ENCODE measurements at places on chromosomes 4 and X. TPM values are rescaled to one million over a fixed set of nuclear protein-coding genes. Genes with fewer than 3 reads are reported as not detected.
A peak's percentile ranks its signal among the peaks of the same experiment; 100 is the strongest.

DNA sequence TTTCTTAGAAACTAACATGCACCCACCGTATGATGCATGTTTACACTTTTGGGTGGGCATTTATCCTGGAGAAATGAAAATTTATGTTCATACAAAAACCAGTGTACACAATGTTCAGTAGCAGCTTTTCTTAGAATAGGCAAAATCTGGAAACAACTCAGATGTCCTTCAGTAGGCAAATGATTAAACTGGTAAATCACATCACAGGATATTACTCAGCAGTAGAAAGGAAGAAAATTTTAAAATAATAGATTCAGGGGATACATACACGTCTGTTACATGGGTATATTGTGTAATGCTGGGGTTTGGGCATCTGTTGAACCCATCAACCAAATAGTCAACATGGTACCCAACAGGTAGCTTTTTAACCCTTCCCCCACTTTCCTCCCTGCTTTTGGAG lies 25.2 kb upstream of the HSPA4L start:
- no peak for DNase-seq

DNA sequence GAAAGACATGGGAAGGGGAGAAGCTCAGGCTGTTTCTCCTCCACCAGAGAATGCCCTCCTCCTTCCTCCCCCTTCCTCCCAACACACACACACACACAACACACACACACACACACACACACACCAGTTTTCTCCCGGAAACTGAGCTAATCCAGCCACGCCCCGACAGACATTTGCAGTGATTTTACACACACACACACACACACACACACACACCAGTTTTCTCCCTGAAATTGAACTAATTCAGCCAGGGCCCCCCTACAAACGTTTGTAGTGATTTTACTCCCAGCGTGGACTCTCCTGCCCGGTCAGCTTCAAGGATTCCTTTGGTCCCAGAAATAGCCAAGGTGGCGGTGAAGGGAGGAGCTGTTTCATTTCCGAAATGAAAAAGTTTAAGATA lies 32.9 kb upstream of the STX18 start:
- DNase-seq = peak; percentile 18

AKAP14 gene
- not detected for total RNA-seq

DNA sequence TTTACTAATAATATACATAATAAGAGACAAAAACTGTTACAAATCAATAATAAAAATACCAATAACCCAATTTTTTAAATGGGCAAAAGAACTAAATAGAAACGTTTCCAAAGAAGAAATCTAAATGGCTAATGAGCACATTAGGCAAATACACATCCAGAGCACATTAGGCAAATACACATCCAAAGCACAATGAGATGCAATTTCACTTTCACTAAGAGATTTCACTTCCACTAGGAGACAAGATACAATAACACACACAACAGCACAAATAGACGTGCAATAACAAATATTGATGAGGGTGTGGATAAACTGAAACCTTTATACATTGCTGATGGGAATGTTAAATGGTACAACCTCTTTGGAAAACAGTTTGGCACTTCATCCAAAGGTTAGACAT lies 250.7 kb downstream of the ARAP2 start:
- no peak for DNase-seq

GSX2 gene
- total RNA-seq = not detected

DNA sequence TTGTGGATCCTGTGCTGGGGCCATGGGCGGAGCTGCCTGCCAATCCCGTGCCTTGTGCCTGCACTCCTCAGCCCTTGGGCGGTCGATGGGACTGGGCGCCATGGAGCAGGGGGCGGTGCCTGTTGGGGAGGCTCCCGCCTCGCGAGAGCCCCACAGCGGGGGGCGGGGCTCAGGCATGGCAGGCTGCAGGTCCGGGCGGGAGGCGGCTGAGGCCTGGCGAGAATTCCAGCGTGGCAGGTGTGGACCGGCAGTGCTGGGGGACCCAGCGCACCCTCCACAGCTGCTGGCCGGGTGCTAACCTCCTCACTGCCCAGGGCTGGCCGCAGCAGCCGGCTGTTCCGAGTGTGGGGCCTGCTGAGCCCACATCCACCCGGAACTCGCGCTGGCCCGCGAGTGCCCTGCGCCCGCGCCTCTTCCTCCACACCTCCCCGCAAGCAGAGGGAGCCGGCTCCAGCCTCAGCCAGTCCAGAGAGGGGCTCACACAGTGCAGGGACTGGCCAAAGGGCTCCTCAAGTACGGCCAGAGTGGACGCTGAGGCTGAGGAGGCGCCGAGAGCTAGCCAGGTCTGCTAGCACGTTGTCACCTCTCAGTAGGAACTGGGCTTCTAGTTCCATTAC lies 85.9 kb downstream of the GBA3 start:
- no peak for DNase-seq

HPGDS gene
- total RNA-seq = not detected

DNA sequence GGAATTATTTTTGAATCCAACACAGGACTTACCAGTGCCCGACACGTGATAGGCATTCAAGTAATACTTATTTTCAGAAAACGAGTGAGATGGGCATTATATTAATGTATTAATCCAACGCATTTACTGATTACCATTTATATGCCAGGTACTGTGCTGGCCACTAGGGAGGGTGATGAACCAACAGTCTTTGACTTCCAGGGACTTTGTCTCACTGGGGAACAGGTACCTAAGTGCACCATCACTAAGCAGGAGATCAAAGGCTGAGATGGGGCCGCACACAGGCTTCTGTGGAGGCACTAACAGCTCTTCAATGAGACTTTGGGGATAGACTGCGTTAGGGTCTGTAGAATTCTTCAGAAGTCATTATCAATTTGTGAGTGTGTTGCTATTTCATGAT lies 5.7 kb upstream of the TADA2B start:
- no peak for DNase-seq

- peak; percentile 68 for DNase-seq
These were observed 60.2 kb downstream of the KCNIP4 start for GRCh38 chr4:21888195-21888976.

GRCh38 chr4:41852229-41852628 lies 83.0 kb upstream of the TMEM33 start:
- no peak for DNase-seq

LRP2BP gene
- total RNA-seq = 0.07 TPM

GRCh38 chr4:135508006-135508714 lies 1306.6 kb upstream of the PABPC4L start:
- DNase-seq = peak; percentile 49

CXorf49 gene
- total RNA-seq = 80.7 TPM

- DNase-seq = no peak
These were observed 2.0 kb downstream of the GPC3 start for GRCh38 chrX:133983256-133983973.

- no peak for DNase-seq
These were observed 431.1 kb upstream of the HTR2C start for GRCh38 chrX:114152801-114153200.

DNA sequence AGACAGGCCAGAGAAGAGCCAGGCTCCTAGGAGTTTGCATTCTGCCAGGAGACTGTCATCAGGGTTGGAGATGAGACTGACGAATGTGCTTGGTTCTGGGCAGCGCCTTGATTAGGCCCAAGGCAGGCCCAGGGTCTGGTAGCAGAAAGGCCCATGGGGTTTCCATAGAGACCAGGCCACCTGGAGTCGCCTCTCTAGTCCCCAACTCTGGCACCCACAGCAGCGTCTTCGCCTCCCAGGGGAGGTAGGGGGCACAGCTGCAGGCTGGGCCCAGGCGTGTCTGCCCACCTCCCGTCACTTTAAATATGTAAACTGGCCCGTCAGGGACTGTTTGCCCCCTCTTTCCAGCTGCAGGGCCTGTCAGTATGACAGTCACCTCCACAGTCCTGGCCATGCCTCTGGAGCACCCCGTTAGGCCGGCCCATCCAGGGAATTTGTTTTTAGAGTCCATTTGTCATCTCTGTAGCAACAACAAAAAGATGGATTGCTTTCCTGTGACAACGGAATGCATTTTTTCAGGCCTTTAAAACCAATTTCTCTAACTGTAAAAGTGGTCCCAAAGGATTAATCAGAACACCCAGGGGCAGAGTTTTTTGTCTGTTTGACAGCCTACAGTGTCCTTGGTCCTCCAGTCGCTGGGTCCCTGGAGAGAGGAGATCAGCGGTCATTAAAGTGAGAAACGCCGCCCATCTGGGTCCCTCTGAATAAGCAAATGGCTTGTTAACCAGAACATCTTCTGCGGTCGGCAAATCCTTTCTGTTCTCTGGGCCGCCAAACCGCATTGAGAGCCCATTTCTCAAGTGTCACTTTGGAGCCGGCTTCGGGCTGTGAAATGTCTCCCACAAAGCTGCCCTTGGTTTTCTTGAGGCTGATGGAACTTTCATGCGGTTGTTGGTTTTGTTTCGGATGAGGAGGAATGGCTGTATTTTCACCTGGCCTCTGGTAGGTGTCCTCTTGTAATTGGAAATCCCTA lies 153.0 kb upstream of the PSAPL1 start:
- no peak for DNase-seq

- DNase-seq = peak; percentile 2
These were observed 738.7 kb upstream of the NDST4 start for GRCh38 chr4:115851918-115852766.

GRCh38 chr4:7324651-7325121 lies 110.0 kb downstream of the PSAPL1 start:
- no peak for DNase-seq

AFM gene
- not detected for total RNA-seq

- no peak for DNase-seq
These were observed 31.1 kb upstream of the MID1IP1 start for GRCh38 chrX:38770152-38770551.

EMCN gene
- 0.34 TPM for total RNA-seq

DNA sequence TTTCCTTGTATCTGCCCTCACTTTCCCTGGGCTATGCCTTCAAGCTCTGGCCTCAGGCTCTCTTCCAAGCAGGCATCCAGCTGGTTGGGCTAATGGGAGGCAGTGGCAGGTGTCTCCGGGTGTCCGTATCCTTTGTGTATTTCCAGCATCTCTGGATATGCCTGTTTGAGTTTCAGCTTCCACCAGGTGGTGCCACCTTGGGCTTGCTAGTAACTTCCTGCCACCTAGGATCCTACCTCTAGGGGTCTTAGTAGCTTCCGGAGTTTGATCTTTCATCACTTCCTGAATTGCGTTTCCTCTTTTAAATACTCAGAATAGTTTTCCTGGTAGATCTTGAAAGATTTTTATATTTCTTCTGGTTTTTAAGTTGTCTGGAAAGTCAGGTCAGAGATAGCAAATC lies 23.2 kb upstream of the ANOS1 start:
- DNase-seq = no peak

SSX2B gene
- not detected for total RNA-seq

DNA sequence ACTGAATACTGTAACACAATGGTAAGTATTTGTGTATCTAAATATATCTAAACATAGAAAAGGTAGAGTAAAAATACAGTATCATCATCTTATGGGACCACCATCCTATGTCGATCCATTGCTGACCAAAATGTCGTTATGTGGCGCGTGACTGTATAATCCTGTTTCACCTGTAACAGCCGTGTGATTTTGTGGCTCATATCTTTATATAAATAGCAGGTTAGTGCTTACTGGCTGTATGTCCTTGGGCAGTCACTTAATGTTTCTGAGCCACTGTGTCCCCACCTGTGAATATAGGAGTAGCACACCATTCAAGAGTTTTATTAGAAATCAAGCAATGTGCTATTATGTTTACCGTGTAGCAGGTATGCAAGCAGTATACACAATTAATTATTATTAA lies 226.2 kb upstream of the FAT1 start:
- DNase-seq = no peak
